ENCODE measurements at places on chromosomes 3 and 15.

- no peak for DNase-seq
Observed at GRCh38 chr3:187237741-187238140, 40.5 kb downstream of the RTP1 start.

- peak; percentile 35 for DNase-seq
Observed at GRCh38 chr3:100600181-100601042, 9.0 kb upstream of the ADGRG7 start.

GRCh38 chr15:32994810-32995424 lies 199.6 kb downstream of the FMN1 start:
- peak; percentile 22 for DNase-seq

DNA sequence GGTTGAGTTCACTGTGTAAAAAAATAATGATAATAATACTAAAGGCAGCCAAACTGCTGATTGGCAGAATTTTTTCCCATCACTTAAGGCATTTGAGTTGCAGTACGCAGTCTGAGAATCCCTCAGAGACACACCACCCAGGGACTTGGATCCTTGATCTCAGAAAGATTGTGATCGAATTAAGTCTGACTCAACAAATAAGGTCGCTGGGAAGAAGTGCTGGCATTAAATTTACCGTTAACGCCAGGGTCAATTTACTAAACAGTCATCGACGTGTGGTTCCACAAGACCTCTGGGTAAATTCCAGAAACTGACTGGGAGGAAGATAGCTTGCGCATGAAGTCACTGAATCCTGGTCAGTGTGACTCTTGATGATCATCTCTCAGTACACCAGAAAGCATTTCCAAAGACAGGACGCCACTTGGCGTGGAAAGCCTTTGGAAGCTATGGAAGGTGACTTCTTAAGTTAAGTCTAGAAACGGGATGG lies 48.3 kb upstream of the CGNL1 start:
- no peak for DNase-seq

- DNase-seq, result no peak
Observed at GRCh38 chr15:80645494-80646065, 49.5 kb upstream of the ABHD17C start.

GRCh38 chr3:5231487-5231886 lies 44.0 kb downstream of the EDEM1 start:
- no peak for DNase-seq

- no peak for DNase-seq
Observed at GRCh38 chr3:197908957-197909701, 40.9 kb upstream of the RPL35A start.

DNA sequence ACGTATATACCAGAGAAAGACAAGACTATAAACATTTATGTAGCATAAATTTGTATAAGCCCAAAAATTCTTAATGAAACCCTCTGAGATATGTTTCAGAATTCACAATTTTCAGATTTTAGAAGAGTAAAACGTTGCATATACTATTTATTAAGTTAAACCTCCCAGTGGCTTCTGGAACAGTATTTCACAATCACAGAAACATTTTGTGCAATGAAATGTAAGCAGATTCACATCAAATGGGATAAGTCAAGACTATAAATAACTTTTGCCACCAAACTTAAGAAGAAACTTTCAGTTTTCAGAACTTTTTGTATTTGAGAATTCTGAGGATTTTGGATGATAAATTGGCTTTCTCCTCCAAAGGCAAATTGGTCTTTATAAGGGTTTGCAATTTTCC lies 9.2 kb downstream of the SLTM start:
- no peak for DNase-seq

DNA sequence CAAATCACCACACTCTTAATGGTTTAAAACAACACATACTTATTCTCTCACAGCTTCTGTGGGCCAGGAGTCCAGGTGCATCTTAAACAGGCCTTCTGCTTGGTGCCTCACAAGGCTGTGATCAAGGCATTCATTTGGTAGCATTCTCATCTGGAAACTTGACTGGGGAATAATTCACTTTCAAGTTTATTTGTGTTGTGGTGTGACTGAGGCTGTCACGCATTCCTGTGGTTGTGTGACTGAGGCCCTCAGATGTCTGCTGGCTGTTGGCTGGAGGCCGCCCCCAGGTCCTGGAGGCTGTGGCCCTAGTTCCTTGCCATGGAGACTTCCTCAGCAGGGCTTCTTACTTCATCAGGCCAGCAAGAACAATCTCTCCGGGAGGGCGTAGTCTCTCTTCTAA lies 16.9 kb upstream of the FAM3D start:
- no peak for DNase-seq

- DNase-seq, result no peak
Observed at GRCh38 chr15:83199288-83199687, 8.3 kb downstream of the HDGFL3 start.

DNA sequence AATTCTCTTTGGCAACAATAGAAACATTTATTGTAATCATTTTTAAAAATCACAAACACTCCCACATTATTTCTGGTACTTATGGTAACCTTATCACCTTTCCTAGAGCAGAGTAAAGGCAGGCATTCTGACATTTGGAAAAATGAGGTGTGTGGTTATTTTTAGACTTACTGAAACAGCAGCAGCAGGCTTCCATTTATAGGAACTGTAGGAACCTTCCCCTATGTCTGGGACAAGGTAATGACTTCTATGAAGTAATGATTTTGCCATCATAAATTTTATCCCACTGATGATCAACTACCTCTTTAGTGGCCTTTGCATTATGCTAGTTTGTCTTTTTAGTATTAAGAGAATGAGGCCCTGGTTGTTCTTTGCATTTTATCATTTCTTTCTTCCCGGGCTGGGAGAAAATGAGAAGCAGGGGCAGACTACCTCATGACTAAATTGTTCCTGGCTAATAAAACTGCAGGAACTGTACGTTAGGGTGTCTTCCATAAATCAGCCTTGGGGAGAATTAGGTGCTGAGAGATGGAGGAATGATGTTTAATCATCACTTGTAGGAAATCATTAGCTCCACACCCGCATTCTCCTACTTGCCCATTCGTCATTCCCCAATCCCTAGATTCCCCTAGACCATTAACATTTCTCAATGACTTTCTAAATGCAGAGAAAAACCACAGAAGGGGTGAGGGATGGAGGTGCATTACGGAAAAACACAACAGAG lies 680.3 kb downstream of the AGBL1 start:
- no peak for DNase-seq

- DNase-seq, result no peak
Observed at GRCh38 chr3:36837089-36837488, 72.7 kb upstream of the DCLK3 start.

- no peak for DNase-seq
Observed at GRCh38 chr3:16317561-16317945, 52.5 kb downstream of the OXNAD1 start.

- DNase-seq, result no peak
Observed at GRCh38 chr15:53470743-53471142, 288.7 kb downstream of the WDR72 start.

GRCh38 chr15:76343313-76343996 lies 6.9 kb downstream of the ISL2 start:
- DNase-seq, result no peak

GRCh38 chr3:98567666-98568270 lies 25.6 kb downstream of the CPOX start:
- no peak for DNase-seq

DNA sequence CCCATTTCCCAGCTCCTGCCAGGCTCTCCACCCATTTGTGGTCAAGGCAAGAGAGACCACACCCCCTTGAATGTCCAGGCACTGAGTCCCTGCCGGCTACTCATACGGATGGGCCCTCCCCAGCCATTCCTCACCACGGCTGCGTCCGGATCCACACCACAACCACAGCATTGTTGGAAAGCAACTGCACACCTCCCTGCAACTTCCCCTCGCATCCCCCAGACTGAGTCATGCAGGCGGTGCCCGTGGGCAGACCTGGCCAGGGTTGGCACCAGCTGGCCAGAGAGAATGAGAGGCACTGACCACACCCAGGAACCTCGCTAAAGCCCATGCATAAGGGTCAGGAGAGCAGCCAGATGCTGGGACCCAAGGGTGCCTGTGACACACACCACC lies 30.5 kb downstream of the LOXL1 start:
- no peak for DNase-seq

DNA sequence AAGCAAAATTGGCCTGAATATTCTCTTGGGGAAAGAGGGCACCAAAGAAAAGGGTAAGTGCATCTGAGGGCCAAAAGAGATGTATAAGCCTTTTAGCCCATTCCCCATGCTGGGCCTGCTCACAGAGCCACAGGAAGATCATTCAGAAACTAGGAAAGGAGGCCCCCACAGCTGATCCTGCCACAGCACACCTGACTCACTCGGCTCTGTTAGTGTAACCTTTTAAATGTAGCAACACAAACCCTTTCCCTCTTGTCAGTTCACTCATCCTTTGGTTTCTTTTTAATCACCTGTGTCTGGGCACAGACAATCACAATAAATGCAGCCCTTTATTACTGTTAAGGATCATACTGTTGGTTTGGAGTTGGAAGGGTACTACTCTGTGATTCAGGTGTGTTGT lies 69.9 kb downstream of the PDCD6IP start:
- no peak for DNase-seq

DNA sequence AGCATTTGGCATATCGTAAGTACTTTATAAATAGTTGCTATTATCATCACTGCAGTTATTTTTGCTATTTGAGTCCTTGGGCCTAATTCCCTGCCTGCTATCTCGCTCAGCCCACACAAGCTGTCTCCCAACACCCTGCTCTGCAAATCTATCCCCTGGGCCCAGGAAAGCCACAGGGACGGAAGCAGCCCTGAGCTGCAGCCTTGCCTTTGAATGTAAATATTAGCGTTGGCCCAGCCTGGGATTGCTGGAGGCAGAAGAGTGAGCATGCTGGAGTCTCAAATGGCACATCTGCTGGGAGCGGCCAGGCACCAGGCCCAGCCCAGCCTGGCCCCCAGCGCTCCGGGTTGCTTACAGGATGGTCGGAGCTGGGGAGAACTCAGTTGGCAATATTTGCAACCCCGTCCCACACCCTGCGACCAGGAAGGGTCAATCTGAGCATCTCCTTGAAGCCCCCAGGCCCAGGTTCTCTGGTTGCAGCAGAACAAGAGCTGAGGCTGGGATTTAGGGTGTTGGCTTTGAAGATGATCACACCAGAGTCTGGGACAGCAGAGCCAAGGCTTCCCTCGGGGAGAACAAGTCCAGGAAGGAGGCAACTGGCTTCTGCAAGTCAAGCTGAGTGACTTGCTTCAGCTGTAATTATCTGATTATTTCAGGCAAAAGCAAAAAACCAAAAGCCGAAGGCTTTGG lies 529.6 kb downstream of the SHQ1 start:
- no peak for DNase-seq

DNA sequence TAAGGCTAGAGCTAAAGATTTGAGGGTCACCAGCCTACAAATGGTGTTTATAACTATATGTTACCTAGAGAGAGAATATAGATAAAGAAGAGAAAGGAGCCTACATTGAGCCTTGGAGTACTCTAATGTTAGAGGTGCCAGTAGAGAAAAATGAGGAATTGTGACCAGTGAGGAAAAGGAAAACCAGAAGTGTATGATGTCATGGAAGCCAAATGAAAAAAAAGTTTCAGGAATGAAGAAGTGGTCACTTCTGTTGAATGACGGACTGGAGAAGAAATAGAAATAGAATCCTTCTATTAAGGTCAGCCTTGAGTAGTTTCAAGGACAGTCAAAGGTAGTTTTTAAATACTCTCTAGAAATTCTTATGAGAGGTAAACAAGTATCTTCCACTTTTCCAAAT lies 51.2 kb upstream of the MLF1 start:
- DNase-seq, result no peak

DNA sequence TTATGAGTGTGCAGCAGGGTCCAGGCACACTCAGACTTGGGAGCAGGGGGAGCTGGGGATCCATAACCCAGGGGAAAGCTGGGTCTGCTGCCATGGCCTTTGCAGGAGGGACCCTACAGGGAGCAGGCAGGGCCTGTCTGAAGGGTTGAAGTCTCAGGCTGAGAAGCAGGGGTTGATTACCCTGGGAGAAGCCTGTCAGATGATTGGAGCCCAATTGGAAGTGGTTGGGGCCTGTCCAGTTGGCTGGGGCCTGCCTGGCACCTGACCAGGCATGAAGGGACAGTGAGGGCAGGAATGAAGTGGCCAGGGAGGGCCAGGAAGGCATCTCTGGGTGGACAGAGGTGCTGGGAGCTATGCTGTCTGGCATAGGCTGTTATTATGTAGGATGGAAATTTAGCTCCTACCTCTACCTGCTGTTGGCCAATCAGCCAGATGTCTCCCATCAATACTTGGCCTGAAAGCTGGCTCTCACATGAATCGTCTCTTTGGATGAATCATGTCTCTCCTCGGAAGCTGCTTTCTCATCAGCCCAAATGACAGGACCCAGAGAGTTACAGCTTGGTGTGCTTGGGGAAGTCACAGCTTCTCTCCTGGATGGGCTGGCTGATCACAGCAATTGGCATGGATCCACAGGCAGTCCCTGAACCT lies 27.4 kb upstream of the SLCO2A1 start:
- no peak for DNase-seq

GRCh38 chr3:180657094-180657493 lies 22.2 kb downstream of the CCDC39 start:
- DNase-seq, result no peak

Measured in NCI-H1105 treated with DMSO at 0.1 percent for 48 hours (cell line).